ENCODE measurements at places on chromosomes 3 and 15. TPM values are rescaled to one million over a fixed set of nuclear protein-coding genes. Genes with fewer than 3 reads are reported as not detected.

Gene SLC12A1
- not detected for total RNA-seq

Gene CIAO2A
- 31.5 TPM for total RNA-seq

Gene STAC
- 23.2 TPM for total RNA-seq

Gene ACTL6A
- total RNA-seq, result 36.5 TPM

Gene SERPINI2
- not detected for total RNA-seq

Gene C2CD4A
- total RNA-seq, result 1.4 TPM

Gene TIGIT
- not detected for total RNA-seq

Gene ABHD6
- 13.8 TPM for total RNA-seq

Gene CCR8
- total RNA-seq, result not detected

Gene FAM43A
- 23.8 TPM for total RNA-seq

Gene HIGD2B
- total RNA-seq, result not detected

Gene CAND2
- total RNA-seq, result 5.1 TPM

Gene CYP8B1
- total RNA-seq, result not detected

Gene CCRL2
- total RNA-seq, result 0.26 TPM

Gene GPR149
- total RNA-seq, result not detected

Gene HTR3C
- not detected for total RNA-seq

Gene ZNF860
- total RNA-seq, result 0.46 TPM

Gene SEMA5B
- 0.72 TPM for total RNA-seq

Gene TIMMDC1
- 65.6 TPM for total RNA-seq

Gene ACAD11
- total RNA-seq, result 57.7 TPM

Gene NAALADL2
- 13.9 TPM for total RNA-seq

Gene KCNH8
- not detected for total RNA-seq

Gene GPR171
- total RNA-seq, result not detected

Gene MRAS
- total RNA-seq, result 54.4 TPM

Gene COLQ
- total RNA-seq, result 0.36 TPM

Gene YEATS2
- 55.4 TPM for total RNA-seq

Gene PAQR5
- total RNA-seq, result 0.03 TPM

Gene GOLGA6L10
- total RNA-seq, result 0.85 TPM

Gene FGF7
- 157 TPM for total RNA-seq

Gene PTX3
- total RNA-seq, result 1,136 TPM

Gene EPHA3
- total RNA-seq, result 6.7 TPM

Gene EXD1
- total RNA-seq, result not detected

Gene GPR87
- total RNA-seq, result not detected

Gene GP5
- total RNA-seq, result 0.69 TPM

Gene HESX1
- 0.17 TPM for total RNA-seq
